Hematopoietic multipotent progenitor cell treated with erythropoietin and hydrocortisone succinate and interleukin-3 and kit ligand, for 15 days (in vitro differentiated cells): ENCODE measurements at places on chromosomes 12 and 14.

GRCh38 chr12:130813949-130814348 lies 25.1 kb downstream of the STX2 start:
- DNase-seq, result no peak

DNA sequence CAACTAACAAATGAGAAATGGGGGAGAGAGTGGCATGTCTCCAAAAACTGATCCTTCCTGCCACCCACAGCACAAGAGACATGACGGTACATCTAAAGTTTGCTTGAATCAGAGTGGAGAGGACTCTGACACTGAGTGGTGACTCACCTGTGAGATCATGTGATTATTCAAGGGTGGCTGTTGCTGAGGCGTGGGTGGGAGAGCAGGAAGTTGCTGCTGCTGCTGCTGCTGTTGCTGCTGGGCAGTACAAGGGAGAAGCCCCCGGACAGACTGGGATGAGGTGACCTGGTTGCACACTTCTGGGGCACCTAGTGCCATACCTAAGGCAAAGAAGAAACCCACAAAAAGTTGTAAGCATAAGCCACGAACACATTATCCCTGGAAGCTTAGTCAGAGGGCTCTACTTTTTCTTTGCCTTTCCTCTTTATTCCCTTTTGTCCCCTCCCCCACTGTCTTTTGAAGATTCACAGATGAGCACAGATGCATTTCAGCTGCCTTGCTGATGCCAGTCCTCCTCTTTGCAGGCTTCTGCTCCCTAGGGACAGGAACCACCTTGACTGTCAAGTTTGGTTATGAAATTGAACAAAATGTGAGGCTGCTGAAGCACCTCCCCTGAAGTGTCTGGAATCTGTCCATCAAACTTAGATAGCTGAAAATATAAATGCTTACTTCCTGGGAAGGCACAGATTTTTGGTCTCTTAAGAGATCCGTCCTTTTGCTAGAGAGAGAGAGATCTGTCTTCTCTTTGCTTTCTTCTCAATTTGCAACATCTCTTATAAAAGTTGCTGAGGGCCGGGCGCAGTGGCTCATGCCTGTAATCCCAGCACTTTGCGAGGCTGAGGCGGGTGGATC lies 29.4 kb upstream of the STAC3 start:
- DNase-seq, result no peak

DNA sequence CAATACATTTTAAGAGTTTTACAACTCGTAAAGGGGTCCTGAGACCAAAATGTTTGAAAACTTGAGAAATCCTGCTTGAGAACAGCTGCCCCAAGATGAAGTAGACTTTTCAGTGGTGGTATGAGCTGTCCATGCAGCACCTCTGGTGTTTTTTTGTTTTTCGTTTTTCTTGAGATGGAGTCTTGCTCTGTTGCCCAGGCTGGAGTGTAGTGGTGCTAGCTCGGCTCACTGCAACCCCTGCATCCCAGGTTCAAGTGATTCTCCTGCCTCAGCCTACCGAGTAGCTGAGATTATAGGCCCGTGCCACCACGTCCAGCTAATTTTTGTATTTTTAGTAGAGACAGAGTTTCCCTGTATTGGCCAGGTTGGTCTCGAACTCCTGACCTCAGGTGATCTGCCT lies 5.5 kb downstream of the PAPOLA start:
- DNase-seq, result no peak

GRCh38 chr14:73718418-73719251 lies 4.5 kb upstream of the PNMA1 start:
- DNase-seq, result no peak

- no peak for DNase-seq
Measured at GRCh38 chr12:2625289-2625612, 169.5 kb upstream of the FKBP4 start.

- DNase-seq, result no peak
Measured at GRCh38 chr14:38073641-38074040, 134.1 kb upstream of the SSTR1 start.

DNA sequence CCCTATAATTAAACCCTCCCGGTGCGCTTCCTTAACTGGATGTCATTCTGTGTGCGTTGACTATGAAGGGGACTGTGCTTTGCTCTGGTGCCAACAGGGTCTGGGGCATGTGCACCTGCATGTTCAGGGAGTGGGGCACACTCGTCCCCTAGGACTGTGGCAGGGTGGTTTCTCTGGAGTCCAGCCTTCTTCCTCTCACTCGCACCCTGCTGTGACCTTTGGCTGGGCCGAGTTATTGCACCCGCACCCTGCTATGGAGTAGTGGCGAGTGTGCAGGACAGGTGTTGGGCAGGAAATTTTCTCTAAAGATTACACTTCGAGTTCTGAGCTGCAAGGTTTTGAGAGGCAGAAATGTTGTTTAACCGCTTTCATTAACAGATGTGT lies 138.9 kb downstream of the PLXNC1 start:
- no peak for DNase-seq

DNA sequence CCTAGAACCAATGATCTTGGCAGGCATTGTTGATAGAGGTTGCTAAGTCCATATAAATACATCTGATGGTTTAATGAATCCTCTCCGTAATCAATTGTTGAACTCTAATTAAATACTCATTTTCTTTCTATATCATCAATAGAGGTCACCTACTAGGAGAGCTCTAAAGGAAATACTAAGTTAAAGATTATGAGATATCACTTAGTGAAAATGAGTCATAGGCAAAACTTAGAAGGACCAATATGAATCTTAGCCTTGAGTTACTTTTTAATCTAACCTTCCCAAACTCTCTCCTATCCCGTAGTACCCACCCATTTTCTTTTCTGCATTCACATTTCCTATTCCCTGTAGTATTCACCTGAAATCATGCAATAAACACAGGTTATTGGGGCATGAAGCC lies 50.2 kb downstream of the MBIP start:
- DNase-seq, result no peak

DNA sequence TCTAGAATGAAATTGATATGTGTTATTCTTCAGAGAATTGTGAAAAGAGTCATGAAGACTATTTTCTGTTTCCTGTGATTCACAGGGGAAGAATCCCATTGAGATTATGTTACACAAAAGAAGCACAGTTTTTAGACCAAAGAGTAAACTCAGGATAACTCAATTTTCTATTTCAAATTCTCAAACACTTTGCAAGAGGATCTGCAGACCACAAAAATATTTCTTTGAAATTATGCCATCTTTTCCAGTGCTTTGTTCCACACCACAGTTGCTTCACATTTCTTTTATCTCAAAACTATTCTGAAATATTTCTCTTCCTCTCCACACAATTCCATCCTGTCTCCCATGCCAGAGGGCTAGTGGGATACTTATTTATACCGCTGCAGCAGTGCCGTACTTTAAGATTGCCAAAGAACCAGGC lies 188.9 kb upstream of the FOXG1 start:
- DNase-seq, result no peak

GRCh38 chr14:65639216-65639615 lies 226.7 kb downstream of the FUT8 start:
- no peak for DNase-seq
